CD4-positive, alpha-beta T cell treated with Interleukin-4 for 1 hour (primary cell): ENCODE measurements at places on chromosomes 12 and 14.

GRCh38 chr14:104892531-104893434 is 27.7 kb downstream of the CEP170B start:
- DNase-seq, result no peak

- no peak for DNase-seq
These were observed at the start of gene TTC9 for GRCh38 chr14:70641548-70642302. TSS of gene TTC9 (plus strand) at chr14:70641916. CDS start at chr14:70642130, 214 bp downstream.

DNA sequence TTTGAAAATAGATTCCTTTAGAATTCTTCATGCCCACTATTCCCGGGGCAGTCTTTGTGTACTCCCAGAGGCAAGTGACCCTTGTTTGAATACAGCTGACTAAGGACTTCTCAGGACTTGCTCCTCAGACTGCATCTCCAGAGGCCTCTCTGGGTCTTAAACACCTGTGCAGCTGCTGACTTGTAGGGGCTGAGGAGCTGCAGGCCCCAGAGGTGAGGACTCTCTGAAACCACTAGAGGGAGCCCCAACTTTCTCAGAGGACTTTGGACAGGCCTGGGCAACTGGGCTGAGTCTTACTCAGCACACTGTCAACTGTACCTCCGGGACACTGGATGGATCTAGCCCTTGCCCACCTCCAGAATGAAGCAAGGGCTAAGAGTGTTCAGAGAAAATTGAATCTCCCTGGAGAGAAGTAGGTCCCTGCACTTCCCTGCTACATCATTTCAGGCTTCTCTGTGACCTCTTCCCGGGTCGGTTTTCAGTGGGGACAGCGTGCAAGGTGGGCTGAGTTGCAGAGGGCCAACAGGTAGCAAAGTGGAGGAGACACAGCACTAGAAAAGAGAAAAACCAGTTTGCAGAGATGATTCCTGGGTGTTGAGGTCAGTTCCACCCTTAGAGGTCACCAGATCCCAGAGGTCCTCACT is 164.6 kb downstream of the TMEM117 start:
- peak; percentile 19 for DNase-seq

- DNase-seq, result no peak
These were observed 8.1 kb downstream of the AEBP2 start for GRCh38 chr12:19447386-19447785.

DNA sequence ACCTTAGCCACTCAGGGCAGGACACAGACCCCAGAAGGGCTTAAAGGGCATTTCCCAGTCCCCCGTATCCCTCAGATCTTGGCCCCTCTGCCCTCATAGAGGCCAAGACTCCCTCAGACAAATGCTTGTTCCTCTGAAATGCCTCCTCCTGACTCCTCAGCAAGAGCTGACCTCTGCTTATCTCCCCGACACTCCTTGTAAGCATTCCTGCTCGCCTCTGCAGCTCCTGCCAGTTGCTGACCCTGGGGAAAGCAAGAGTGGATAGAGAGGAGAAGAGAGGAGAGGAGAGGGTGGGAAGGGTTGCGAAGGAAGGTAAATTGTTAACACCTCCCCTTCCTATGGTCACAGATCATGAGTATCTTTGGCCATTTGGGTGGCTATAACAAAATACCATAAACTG is 7.1 kb downstream of the SERPINA5 start:
- DNase-seq, result no peak

DNA sequence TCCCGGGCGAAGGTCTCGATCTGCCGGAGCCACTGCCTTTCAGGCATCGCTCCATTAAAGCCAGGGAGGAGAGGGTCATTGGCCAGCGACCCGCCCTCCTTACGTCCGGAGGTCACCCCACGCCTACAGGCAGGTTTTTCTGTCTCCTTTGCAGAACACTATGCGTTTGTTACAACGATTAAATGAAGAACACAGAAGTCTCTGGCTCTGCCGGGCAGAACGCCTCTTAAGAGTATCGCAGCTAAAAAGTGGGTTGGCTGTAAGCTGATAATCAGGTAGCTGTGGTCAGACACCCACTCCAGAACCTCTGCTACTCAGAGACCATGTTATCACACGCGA is 15.0 kb downstream of the OTX2 start:
- no peak for DNase-seq

DNA sequence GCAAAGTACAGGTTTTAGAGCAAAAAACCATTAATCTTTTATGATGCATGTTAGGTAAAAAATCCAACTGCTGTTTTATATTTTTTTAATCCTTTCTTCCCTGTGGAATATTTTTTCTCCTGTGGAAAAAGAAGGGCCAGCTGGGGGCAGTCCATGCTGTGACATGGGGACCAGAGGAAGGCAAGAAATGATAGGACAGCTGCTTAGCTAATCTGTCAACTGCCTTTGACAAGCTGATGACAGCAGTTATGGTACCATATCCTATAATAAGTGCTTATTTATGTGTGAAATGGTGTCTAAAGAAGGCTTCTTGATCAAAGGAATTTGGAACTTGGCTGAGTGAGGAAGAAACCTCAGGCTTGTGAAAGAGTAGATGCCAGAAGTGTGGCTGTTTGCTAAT is 452.4 kb upstream of the NOVA1 start:
- no peak for DNase-seq

DNA sequence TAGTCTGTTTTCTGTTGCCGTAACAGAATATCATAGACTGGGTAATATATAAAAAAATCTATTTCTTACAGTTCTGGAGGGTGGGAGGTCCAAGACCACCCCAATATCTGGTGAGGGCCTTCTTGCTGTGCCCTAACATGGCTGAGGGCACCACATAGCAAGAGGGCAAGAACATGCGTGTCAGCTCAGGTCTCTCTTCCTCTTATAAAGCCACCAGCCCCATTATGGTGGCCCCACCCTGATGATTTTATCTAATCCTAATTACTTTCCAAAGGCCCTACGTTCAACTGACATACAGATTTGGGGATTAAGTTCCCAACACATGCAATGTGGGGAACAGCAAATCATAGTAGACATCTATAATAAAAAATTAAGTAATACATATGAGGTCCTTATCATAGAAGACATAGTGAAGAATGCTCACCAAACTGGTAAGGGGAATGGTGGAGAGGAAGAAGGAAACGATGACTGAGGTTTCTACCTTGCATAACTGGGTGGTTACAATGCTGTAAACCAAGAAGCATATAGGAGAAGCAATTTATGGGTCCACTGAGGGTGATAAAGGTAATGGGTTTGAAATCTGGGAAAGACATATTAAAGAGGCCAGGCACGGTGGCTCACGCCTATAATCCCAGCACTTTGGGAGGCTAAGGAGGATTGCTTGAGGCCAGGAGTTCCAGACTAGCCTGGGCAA is 27.0 kb downstream of the BTBD7 start:
- DNase-seq, result no peak

DNA sequence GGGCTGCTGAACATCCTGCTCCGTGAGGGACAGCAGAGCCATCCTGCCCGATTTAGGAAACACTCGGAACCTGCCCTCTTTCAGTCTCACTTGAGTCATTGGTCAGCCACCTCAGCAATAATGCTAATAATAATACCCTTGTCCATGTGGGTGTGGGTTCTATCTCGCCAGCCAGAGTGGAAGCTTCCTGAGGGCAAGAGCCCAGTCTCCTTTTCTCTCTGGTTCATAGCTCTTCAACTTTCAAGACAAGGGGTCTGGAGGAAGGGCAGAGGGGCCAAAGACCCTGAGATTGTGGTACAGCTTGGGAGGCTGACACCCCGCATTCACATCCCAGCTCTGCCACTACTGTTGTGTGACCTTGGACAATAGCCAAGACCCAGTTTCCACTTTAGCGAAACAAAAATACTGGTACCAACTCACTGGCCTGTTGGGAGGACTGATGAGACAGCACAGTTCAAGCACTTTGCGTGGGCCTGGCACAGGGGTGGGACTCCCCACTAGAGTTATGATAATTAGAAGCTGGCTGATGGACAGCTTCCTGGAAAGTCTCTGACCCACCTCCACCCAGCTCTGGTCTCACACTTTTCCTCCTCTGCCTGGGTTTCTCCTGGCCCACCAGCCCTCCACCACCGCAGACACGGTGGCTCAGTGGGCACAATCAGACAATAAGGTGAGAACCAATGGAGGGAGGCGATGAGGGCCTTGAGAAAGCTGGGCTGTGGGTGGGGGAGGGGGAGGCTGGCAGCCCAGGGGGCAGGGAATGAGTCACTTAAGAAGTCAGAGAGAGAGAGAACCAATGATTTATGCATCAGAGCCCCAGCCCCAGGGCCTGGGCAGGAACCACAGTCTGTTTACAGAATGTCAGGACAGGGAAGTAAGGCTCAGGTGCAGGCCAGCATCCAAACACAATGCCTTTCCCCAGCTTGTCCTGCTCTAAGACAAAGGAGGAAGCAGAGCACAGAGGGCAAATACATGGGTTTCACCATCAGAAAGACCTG is 9.6 kb downstream of the FAIM2 start:
- no peak for DNase-seq

GRCh38 chr14:106207316-106207715 is 680.9 kb downstream of the TMEM121 start:
- no peak for DNase-seq

GRCh38 chr14:66487164-66487563 is 993 bp downstream of the CCDC196 start:
- no peak for DNase-seq

DNA sequence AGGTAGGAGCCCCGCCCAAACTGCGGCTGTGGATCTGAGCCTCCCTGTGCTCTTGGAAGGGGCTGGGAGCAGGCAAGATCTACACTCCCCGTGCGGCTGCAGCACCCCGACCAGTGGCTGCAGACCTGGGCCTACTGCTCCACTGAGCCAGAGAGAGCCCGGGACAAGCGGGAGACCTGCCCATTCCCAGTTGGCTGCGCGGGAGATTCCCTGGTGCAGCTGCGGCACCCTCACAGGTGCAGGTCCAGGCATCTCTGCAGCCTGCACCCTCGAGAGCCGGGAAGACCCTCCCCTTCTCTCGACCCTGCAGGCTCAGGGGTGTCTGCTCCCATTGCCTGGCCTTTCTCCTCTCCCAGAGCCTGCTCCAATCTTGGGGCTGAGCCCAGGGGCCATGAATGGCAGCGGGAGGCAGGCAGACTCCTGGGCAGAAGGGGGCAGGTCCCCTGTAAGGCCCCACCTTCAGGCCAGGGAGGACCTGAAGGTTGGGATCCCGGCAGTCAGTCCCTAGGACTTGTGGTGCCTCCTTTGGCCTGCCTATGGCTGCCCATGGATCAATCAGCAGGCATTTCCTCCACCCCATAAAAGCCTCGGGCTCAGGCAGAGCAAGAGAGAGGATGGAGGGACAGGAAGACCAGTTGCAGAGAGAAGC is 8.8 kb upstream of the A2M start:
- DNase-seq, result no peak

- DNase-seq, result no peak
These were observed 174.8 kb downstream of the EFCAB11 start for GRCh38 chr14:89779707-89780106.

DNA sequence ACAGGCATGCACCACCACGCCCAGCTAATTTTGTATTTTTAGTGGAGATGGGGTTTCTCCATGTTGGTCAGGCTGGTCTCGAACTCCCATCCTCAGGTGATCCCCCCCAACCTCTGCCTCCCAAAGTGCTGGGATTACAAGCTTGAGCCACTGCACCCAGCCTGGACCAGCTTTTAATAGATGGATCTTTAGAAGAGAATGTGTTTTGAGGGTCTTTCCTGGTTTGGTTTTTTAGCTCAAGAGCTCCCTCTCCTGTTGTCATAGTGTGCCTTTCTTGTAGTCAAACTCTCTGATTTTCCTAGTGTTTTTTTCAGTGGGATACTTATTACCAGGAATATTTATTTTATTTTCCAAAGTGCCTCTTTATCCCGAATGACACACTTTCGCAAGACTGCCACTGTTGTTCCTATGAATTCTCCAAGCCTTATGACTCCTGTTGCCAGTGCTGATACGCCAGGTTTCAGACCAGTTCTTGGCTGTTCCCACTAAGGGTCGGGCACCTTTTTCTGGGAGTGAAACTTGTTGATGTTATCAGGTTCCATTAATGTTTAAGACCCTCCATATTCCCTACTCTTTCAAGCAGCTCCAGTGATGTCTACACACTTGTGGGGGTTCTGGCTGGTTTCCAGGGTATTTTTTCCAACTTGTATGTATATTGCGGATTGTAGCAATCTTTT is 31.5 kb upstream of the LIMA1 start:
- no peak for DNase-seq
